ENCODE measurements at places on chromosomes 2 and 18.

DNA sequence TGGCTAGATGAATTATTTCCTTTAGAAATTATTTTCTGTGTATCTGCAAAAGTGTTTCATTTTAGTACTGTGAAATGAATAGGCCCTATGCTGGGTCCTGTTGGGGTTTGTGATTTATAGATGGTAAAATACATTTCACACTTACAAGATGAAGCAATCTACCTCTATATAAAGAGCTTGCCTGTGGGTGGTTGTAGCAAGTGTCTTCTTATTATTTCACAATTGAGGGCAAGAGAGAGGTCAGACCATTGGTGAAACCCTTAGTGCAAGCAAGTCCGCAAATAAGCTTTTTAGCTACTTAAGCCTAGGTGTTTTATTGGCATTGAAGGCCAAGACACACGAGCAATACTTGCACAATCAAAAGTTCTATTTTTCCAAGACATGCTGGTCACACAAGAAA, 153.1 kb downstream of the FMNL2 start:
- DNase-seq, result no peak

DNA sequence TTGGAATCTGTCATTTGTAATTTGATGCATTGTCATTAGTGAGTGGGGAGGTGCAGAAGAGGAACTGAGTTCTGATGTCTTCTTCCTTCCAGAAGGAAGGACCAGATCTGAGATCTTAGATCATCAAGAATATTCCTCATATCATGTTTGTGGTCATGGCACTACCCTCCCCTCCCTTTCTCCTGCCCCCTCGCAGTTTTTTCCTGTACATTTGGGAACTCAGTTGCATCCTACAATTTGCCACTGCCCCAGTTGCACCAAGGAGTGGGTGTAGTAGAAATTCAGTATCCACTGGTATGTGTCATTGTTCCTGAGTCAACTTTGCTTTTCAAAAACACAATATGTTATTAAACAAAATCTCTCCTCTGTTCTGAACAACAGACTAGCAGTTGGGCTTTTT, 26.6 kb upstream of the ACVR1 start:
- no peak for DNase-seq

DNA sequence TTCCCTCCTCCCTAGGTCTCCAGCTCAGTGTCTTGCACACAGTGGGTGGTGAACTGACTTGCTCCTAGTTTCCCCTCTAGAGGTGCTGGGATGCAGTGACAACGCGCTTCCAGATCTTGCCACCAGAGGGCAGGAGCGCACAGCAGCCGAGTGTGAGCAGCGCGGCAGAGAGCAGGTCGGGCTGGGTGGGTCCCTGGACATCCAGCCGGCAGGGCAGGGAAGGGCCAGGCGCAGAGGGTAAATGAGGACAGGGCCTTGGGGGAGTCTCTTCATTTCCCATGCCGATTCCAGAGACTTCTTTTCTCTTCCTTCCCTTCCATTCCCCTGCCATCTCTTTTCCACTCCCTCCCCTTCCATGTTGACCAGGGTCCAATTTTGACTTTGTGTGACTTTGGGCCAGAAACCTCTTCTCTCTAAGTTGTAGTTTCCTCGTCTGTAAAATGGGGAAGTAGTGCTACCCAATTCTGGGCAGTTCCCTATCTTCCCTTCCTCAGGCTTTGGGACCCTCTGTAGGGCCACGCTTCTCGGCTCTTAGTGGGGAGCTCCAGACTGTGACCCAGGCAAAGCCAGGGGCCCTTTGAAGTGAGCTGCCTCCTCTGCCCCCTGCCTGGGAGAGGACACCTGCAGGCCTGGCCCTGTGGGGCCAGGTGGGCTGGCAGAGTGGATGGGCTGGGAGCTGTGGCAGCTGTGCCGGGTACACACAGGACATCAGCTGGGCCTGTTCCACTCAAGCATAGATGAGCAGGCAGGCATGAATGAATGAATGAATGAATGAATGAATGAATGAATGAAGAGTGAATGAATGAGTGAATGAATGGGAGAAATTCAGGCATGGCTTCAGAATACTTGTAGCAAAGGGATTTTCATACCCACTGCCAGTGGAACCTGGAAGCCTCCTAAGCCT, 43.3 kb upstream of the TAF1B start:
- peak; percentile 39 for DNase-seq

GRCh38 chr2:65220432-65221131, 7.0 kb upstream of the ACTR2 start:
- no peak for DNase-seq

- no peak for DNase-seq
Observed at GRCh38 chr2:16318051-16318450, 347.6 kb downstream of the CYRIA start.

DNA sequence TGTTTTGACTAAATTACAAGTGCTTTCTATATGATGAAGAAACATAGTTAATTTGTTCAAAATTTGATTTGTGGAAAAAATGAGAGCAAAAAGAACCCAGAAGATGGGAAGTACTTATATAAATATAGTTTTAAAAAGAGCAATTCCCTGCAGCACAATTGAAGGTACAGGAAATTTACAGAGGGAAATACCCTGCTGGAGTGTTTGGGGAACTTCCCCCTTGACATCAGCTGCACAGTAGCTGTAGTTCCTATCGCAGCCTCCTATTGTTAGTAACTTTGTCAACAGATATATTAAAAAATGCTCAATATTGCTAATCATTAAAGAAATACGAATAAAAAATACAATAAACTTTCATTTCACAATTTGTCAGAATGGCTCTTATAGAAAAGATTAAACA, 1118.8 kb upstream of the ZEB2 start:
- no peak for DNase-seq

GRCh38 chr18:35436076-35436649, 59.0 kb upstream of the ZNF396 start:
- DNase-seq, result peak; percentile 45

GRCh38 chr2:231068525-231069222, 12.0 kb downstream of the PSMD1 start:
- no peak for DNase-seq

- DNase-seq, result no peak
Observed at GRCh38 chr2:54254180-54254579, 1.8 kb downstream of the TSPYL6 start.
